Activated CD8-positive, alpha-beta memory T cell treated with anti-CD3 and anti-CD28 coated beads for 36 hours (primary cell): ENCODE measurements at places on chromosomes 3 and 15. TPM values are rescaled to one million over a fixed set of nuclear protein-coding genes. Genes with fewer than 3 reads are reported as not detected.

IL20RB gene
- 0.63 TPM for total RNA-seq

PDIA5 gene
- 19.7 TPM for total RNA-seq

CDC25A gene
- total RNA-seq = 61.0 TPM

EFCAB12 gene
- total RNA-seq = 0.71 TPM

ZPLD1 gene
- total RNA-seq = not detected

ATP2B2 gene
- not detected for total RNA-seq

TP63 gene
- total RNA-seq = 0.53 TPM

TTLL13 gene
- 0.44 TPM for total RNA-seq

ZNF385D gene
- total RNA-seq = not detected

ARL13B gene
- total RNA-seq = 15.3 TPM

SNX22 gene
- total RNA-seq = 0.42 TPM

C3orf70 gene
- 0.06 TPM for total RNA-seq

CCRL2 gene
- 3.6 TPM for total RNA-seq

GRAMD1C gene
- total RNA-seq = 0.34 TPM

OSTN gene
- not detected for total RNA-seq

OXTR gene
- total RNA-seq = 1.0 TPM

C15orf62 gene
- 0.25 TPM for total RNA-seq

PLA1A gene
- not detected for total RNA-seq

SEMA3B gene
- total RNA-seq = 0.40 TPM

EAF2 gene
- total RNA-seq = 11.2 TPM

SEMA3F gene
- total RNA-seq = 0.36 TPM

CKMT1B gene
- 0.25 TPM for total RNA-seq

WDR53 gene
- total RNA-seq = 30.3 TPM

ROPN1 gene
- not detected for total RNA-seq

CLDN16 gene
- total RNA-seq = not detected

MAPKBP1 gene
- 18.6 TPM for total RNA-seq

GOLGA6L10 gene
- total RNA-seq = 1.1 TPM

UACA gene
- 1.1 TPM for total RNA-seq

CAPN3 gene
- total RNA-seq = 2.5 TPM

ACTC1 gene
- total RNA-seq = not detected

FSD2 gene
- not detected for total RNA-seq

RGMA gene
- total RNA-seq = not detected

ABHD6 gene
- total RNA-seq = 8.6 TPM

PAQR5 gene
- not detected for total RNA-seq

MUC4 gene
- total RNA-seq = 0.13 TPM

GASK1A gene
- total RNA-seq = not detected

ABI3BP gene
- total RNA-seq = not detected

LMCD1 gene
- 3.1 TPM for total RNA-seq

SV2B gene
- total RNA-seq = 0.04 TPM

PLOD2 gene
- 1.0 TPM for total RNA-seq

CILP gene
- total RNA-seq = not detected

FOXB1 gene
- 0.63 TPM for total RNA-seq

STRA6 gene
- not detected for total RNA-seq

KIAA1143 gene
- total RNA-seq = 44.5 TPM

PAK2 gene
- 73.8 TPM for total RNA-seq

RAB8B gene
- 156 TPM for total RNA-seq

LTF gene
- total RNA-seq = not detected

GRM2 gene
- total RNA-seq = 0.23 TPM

GOLGA8R gene
- 0.52 TPM for total RNA-seq

XYLB gene
- total RNA-seq = 5.9 TPM

ABHD5 gene
- total RNA-seq = 14.8 TPM
